ENCODE measurements at places on chromosomes 3 and 15. TPM values are rescaled to one million over a fixed set of nuclear protein-coding genes. Genes with fewer than 3 reads are reported as not detected.

The ATP13A5 gene
- 4.4 TPM for total RNA-seq

The SSUH2 gene
- total RNA-seq = 0.52 TPM

The ARPIN gene
- 21.5 TPM for total RNA-seq

The PLA1A gene
- total RNA-seq = 2.6 TPM

The CPEB1 gene
- total RNA-seq = 0.72 TPM

The ADAMTS17 gene
- 3.6 TPM for total RNA-seq

The TRIM42 gene
- total RNA-seq = not detected

The CCR9 gene
- not detected for total RNA-seq

DNA sequence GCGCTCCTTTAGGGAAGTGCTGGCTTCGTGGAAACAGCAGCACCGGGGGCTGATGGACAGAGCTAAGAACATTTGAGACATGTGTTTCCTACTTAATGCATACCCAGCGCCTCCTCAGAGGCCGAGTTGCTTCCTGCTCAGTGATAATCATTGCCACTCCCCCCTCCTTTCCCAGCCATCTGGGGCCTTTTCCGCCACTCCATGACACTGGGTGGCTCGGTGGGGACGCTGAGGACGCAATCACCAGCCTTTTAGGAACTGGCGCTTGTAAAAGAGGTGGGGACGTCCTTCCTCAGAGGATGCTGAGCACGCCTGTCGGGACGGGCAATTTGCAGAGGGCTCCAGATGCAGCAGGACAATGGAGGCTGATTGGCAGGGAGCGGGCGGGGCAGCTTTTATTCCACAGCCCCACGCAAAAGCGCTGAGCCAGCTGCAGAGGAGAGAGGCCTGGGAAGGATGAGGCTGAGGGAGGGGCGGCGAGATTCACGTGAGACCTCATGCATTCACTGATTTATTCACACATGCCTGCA is 22.2 kb upstream of the IQSEC1 start:
- DNase-seq = no peak

DNA sequence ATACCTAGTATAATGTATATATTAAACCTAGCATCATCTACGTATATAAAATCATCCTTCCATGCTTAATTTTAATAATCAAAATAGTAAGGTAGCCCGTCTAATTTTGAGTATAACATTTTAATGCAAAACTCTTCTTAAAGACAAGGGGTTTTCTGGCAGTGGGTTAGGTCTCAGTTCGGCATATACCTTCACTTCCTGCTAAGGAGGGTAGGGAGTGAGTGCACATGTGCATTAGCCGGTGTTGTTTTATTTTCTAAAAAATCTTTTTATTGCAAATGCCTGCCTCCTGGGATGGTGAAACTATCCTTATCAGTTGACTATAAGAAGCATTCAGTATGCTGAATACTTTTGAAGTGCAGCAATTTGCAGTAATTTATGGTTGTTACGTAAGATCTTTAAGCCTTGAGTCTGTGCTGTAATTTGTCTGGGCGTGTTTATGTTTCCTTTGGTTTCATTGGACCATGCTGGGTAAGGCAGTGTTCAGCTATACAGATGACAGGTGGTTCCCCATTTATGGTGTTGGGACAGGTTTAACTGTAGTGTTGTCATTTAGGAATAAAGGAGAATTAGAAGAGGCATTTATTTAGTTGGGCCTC is 11.7 kb downstream of the ARHGEF26 start:
- DNase-seq = no peak

GRCh38 chr3:117512975-117513374 is 803.4 kb downstream of the TUSC7 start:
- DNase-seq = no peak

DNA sequence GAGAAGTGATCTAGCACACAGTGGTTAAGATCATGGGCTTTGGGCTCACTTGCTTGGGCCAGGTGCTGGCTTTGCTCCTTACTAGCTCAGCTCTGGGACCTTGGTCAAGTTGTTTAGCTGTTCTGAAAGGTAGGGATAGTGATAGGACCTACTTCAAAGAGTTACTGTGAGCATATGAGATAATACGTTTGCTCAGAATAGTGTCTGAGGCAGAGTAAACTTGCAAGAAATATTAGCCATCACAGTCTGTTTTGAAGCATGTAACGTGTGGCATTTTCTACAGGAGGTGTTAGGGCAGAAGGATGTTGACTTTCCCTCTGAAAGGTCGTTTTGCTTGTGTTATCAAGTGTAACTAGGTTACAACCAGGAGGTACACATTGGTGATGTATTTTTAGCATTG is 34.5 kb upstream of the NFKBIZ start:
- DNase-seq = no peak

DNA sequence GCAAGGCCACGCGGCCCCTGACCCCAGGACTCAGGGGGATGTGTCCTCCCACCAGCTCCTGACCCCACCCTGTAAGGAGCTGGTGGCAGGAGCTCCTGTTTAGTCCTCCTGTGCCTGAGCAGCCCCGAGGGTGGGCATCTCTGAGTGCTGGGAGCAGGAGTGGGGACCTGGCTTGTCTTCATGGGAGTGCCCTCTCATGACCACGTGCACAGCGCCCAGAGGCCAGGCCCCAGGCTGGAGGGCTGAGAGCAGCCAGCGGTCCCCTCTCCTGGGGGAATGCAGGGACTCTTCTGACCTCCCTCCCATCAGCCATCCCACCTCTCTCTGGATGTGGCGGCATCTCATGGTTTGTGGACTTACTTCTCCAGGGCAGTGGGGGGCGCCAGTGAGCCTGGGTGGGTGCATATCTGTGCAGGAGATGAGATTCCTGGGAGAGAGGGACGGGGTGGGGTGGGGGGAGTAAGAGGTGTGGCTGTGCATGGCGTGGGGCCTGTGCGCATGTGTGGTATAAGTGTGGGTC is 205.6 kb downstream of the TBC1D2B start:
- DNase-seq = no peak

- DNase-seq = no peak
Measured at GRCh38 chr15:59867086-59867855, 136.8 kb upstream of the FOXB1 start.

DNA sequence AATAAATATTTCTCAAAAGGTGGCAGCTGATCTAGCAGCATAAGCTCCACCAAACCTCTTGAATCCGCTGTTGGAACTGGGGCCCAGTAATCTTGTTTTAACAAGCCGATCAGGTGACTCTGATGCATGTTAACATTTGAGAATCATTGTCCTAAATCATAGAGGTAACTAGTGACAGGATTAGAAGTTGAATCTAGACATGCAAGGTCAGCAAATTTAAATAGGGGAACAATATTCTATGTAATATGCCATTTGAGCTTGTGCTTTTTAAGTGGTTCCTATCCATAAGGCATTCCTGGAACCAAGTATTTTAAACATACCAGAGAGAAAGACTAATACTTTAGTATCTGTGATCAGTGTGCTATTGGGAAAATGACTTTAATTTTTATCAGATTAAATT is 412.8 kb downstream of the PYDC2 start:
- DNase-seq = no peak

- DNase-seq = no peak
Measured at GRCh38 chr15:96170979-96171739, 159.3 kb upstream of the NR2F2 start.

DNA sequence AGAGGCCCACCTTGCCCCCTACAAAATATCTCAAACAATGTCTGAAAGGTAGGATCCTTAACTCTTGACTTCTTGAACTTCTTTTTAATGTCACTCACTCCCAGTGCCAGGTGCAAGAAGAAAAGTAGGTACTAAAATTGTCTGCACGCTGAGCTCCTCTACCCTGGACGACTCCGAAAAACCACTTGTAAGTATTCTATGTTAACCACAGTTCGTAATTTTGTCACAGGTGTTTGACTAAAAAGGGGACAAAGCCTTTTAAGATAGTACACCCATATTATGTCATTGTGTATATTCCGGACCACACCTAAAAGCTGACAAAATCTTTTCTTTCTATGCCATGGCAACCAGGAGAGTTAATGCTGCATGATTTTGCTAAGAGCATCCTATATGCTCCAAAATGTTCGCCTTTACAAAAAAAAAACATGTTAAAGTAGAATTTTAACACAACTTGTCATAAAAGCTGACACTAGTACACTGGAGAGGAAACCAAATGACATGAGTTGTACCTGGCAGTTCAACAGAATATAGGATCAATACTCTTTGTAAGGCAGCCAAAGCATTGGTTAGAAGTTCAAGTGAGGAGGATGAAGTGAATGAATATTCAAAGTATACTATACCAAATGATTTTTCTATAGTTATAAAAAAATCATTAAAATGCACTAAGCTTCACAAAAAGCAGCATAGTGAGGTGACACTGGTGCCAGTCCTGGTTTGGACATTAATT is 210.5 kb downstream of the FOXP1 start:
- no peak for DNase-seq

GRCh38 chr3:17994167-17994566 is 251.7 kb upstream of the TBC1D5 start:
- DNase-seq = no peak

DNA sequence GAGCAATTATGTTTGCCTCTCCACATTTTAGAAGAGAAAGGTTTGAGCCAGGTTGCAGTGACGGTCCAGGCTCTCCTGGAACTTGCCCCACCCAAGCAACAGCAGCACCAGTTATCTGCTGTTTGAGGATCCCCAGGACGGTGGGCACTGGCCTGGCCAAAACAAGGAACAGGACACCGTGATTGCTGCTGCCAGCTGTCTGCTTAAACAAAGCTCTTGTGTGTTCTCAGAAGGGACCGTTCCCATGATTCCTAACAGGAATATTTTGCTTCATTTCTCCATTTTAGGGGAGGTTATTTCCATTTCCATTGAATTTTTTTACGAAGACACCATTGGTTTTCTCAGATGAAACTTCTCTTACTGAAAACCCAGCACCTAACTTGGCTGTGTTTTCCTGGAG is 66.4 kb upstream of the RPL35A start:
- no peak for DNase-seq

DNA sequence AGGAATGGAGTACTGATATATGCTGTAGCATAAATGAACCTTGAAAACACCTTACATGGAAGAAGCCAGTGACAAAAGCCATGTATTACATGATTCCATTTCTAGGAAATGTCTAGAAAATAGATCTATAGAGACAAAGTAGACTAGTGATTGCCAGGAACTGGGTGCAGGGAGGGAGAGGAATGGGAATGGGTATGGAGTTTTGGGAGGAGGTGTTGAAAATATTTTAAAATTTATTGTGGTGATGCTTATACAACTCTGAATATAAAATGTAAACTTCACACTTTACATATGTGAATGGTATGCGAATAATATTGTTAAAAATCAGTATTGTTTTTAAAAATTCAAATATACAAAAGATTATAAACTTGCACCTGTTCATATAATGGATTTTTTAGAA is 22.5 kb downstream of the ATP1B3 start:
- no peak for DNase-seq

GRCh38 chr15:46316024-46316423 is 681.2 kb downstream of the SQOR start:
- DNase-seq = no peak

DNA sequence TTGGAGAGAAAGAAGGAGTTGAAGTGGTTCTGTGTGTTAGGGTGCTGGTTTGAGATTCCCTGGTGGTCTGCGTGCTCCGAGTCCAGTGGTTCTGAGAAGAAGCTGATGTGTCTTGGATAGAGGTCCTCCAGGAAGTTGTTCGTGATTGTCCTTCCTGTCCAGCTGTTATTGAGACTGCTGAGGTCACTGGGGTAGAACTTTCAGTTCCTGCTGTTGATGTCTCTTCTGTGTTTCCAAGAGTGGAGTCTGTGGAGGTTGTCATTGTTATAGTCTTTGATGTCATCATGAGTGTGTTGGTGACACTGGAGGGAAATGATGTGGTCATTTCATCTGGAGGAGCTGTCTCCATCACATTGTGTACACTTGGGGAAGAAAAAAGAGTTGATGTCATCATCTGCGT is 20.8 kb downstream of the MUC4 start:
- no peak for DNase-seq

- no peak for DNase-seq
Measured at GRCh38 chr3:33174711-33175414, 43.7 kb downstream of the SUSD5 start.

DNA sequence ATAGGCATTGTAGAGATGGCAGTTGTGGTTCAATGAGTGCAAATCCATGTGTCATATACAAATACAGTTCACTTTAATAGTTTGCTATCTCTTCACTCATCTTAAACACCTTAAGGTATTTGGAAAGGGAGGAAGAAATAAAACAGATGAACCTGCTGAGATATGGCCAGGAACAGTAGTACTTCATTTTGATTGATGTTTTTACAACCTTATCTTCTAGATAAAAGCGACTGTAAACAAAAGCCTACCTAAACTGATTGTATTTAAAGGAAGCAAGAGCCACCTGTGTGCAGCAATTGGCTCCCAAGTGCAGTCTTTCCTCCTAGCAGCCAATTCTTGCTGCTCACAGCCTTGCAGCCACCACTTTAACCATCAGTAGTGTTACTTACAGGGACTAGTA is 217.7 kb downstream of the CDIN1 start:
- DNase-seq = no peak
